Stomach (tissue), 19 donors: ENCODE measurements at places on chromosomes 3 and 15.
A peak's percentile ranks its signal among the peaks of the same experiment; 100 is the strongest.

DNA sequence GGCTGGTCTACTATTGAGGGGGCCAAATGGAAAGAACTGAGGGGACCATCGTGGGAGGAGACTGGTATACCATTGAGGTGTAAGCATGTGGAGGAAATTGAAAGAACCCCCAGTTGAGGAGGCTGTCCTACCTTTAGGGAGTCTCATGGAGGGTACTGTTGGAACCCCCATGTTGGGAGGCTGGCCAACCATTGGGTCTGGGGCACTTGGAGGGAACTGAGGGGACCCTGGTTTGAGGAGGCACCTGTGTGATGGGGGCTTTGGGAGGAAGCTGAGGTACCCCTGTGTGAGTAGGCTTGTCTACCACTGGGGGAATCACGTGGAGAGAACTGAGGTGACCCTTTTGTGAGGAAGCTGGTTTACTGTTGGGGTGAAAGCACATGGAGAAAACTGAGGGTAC, 157.5 kb downstream of the FBLN2 start:
- peak; percentile 10 for DNase-seq

- peak; percentile 75 for DNase-seq
Observed at GRCh38 chr3:108486941-108487340, 23.5 kb downstream of the MYH15 start.

- DNase-seq = no peak
Observed at GRCh38 chr3:105094588-105094987, 272.1 kb upstream of the ALCAM start.

GRCh38 chr3:31533169-31534064, 692 bp downstream of the STT3B start:
- peak; percentile 52 for DNase-seq
